Astrocyte of the spinal cord (primary cell): ENCODE measurements at places on chromosomes 13 and 19.

- DNase-seq: no peak
Measured at GRCh38 chr19:17931532-17932191, 1.2 kb upstream of the CCDC124 start.

DNA sequence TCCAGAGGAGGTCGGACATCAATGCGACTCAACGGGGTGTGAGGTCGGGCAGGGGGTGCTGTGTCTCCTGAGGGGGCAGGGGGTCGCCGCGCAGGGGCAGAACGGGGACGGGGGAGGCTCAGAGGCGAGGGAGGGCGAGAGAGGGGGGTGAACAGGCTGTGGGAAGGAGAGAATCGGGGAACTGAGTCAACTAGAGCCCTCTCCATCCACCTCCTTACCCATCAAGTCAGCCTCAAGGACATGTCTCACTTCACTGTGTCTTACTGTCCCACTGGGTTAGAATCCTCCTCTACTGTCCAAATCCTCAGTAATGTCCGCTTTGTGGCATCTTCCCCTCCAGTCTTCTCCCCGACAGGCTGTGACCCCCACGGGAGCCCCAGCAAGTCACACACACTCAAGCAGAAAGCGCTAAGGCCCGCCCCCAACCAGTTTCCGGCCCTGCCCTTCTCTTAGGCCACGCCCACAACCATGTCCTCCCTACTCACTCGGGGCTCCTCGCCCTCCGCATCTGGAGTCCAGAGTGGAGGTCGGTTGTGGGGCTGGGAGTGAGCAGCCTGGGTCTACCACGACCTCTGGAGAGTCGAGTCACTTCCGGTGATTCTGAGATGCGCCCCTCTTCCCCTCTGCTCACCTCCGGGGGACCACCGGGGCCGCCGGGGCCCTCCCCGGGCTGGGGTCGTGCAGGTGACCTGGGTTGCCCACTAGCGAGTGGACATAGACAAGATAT is 9.3 kb downstream of the PLEKHA4 start:
- DNase-seq: no peak

- DNase-seq: peak; percentile 3
Measured at GRCh38 chr13:70203661-70204229, 95.5 kb upstream of the KLHL1 start.

- DNase-seq: no peak
Measured at GRCh38 chr13:35765366-35765765, 288.9 kb upstream of the MAB21L1 start.

GRCh38 chr13:75803164-75803611 is 167.1 kb downstream of the LMO7 start:
- no peak for DNase-seq

- peak; percentile 61 for DNase-seq
Measured at GRCh38 chr13:49690133-49690994, 922 bp downstream of the EBPL start.

DNA sequence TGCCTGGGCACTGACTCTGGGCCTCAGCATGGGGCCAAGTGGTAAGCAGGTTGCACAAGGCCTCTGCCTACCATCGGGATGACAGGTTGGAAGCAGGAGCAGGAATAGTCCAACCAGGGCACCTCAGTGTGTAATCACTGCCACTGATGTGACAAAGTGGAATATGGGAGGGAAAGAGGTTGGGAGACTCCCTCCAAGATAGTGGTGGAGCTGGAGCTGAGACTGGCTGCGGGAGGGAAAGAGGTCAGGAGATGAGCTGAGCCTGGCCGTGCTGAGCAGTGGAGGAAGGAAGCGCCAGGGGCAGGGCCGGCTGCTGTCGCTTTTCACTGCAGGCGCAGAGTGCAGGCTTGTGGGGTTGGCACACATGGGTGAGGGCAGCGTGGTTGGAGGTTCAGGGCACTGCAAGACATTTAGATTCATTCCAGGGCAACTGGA is 6.8 kb downstream of the UPF3A start:
- no peak for DNase-seq

- DNase-seq: no peak
Measured at GRCh38 chr19:3976495-3977241, 5.8 kb upstream of the DAPK3 start.

GRCh38 chr13:94362411-94362909 is 117.0 kb downstream of the DCT start:
- peak; percentile 90 for DNase-seq

GRCh38 chr13:96299235-96299634 is 209.3 kb downstream of the HS6ST3 start:
- DNase-seq: no peak

DNA sequence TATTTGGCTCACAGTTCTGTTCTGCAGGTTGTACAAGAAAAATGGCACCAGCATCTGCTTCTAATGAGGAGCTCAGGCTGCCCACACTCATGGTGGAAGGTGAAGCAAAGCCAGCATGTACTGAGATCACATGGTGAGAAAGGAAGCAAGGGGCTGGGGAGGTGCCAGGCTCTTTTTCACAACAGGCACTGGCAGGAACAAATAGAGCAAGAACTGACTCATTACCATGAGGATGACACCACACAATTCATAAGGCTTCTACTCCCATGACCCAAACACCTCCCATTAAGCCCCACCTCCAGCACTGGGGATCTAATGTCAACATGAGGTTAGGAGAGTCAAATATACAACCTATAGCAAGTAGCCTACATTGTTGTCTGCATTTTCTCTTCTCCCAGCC is 522.6 kb downstream of the RFC3 start:
- DNase-seq: no peak

- no peak for DNase-seq
Measured at GRCh38 chr19:51664131-51664530, 17.5 kb upstream of the SIGLEC14 start.

- no peak for DNase-seq
Measured at GRCh38 chr13:39448834-39449233, 154.2 kb downstream of the LHFPL6 start.

GRCh38 chr19:16382775-16383543 is 58.3 kb downstream of the KLF2 start:
- DNase-seq: peak; percentile 86

DNA sequence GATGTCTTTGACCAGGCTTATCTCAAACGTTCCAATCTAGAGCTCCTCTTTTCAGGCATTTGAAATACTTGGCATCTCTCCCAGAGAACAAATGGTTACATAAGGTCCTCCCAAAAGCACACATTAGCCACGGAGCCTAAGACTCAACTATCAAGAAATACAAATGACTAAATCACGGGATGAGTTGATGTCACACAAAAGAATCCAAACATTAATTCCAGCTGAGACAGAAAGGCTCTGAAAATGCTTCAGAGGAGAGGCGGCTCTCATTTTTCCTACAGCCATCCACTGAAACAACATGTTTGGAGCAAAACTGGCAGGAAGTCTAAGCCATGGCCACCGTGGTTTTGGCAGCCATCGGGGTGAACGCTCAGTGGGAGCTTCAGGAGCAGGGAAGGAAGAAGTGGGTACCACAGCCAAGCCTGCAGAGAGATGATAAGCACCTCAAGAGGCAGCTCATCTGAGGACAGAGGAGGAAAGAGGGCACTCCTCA is 122.5 kb downstream of the STK24 start:
- peak; percentile 87 for DNase-seq

DNA sequence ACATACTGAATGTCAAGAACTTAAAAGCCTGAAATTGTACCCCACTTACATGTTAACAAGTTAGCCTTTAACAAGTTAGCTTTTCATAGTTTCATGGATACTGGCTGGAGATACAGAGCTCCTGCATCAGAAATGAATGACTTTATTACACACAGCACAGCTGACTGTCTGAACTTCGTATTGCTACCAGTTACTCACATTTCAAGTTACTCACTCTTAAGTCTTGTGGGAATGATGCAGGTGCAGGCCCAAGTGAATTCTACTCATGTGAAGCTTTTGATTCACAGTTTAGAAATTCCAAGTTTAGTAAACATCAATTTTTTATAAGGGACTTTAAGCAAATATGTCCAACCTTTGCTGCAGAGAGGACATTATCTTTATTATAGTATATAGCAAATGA is 762.2 kb upstream of the PRR20A start:
- no peak for DNase-seq

GRCh38 chr13:24328145-24328544 is 18.8 kb downstream of the C1QTNF9 start:
- DNase-seq: no peak

DNA sequence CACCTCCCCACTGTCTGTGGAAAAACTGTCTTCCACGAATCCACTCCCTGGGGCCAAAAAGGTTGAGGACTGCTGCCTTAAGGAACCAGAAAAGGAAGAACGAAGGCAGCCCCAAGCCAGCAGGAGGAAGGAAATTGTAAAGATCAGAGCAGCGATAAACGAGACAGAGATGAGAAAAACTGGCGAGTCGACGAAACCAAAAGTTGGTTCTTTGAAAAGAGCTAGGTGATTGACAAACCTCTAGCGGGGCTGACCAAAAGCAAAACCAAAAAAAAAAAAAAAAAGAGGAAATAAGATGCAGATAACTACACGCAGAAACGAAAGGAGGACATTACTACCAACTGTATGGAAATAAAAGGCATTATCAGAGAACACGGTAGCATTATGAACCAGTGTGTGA is 76.9 kb downstream of the GADD45B start:
- no peak for DNase-seq

DNA sequence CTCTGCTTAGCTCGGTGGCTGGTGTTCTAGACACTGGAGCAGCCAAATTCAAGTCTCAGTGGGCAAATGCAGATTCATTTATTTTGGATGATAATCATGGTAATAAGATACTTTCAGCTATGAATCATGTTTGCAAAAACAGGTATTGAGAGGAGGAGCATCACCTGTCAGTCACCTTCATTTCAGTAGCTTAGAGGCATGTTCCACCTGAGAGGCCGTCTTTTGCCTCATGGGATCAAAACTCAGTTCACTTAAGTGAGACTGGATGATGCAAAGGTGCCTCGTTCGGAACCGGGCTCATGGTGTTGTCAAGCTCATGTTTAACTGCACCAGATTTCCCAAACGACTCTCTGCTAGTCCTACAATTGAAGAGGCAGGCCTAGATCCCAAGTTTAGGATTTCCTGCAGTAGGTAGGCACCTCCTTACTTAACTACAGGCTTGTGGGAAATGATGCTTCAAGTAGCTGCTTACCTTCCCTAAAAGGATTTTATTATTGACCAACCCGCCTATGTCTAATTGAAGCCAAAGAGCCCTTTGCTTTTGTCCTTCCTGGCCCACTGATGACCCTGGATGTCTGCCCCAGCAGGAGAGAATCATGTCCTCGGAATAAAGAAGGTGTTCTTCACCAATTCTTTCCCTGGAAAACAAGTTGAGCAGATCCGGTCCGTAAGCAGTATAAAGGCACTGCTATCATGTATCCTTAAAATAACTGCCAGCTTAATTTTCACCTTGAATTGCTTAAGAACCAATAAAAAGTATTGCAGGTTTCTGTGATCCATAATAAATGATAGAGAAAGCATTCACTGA is 60.0 kb downstream of the ZAR1L start:
- DNase-seq: no peak

DNA sequence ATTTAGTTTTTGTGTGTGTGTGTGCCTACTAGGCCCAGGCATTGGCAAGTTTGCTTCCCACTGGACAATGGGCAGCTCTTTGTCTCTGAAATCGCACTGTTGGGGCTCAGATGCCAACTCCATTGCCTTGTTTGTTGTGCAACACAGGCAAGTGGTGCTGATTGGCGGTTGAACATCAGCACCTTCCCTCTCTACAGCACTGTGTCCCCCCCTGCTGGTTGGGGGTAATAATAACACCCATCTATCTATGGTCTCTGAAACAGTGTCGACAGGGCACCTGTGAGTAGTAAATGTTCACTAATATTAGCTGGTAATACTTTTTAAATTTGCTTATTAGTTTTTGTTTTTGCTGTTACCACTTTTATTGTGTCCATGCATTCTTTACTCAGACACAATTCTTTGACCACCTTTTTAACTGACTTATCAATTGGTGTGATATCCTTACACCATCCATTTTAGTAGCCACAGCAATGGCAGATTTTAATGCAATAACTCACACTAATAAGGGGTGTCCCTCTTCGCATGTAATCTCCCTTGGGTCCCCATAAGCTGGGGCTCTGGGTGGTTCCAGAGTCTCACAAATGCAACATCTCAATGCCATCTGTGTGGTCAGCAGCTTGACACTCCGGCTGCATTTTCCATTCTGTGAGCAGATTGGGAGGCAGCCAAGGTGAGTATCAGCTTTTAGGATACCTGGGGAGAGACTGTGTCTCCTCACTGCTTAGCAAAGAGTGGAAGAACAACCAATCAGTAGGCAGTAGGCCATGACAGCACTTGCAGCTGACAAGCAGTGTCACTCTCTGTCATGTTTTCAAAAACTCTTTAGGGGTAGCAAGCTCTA is 47.7 kb upstream of the UQCRFS1 start:
- no peak for DNase-seq

DNA sequence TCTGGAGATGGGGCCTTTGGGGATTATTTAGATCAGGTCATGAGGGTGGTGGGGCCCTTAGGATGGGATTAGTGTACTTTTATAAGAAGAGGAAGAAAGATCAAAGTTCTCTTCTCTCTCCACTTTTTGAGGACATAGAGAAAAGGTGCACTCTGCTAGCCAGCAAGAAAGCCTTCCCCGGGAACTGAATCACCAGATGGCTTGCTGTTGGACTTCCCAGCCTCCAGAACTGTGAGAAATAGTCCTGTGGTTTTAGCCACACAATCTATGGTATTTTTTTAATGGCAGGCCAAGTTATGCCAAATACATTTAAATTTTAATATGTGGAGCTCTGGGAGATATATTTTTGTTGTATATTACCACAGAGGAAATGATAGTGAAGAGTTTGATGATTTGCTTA is 385.8 kb downstream of the KLF12 start:
- DNase-seq: no peak

DNA sequence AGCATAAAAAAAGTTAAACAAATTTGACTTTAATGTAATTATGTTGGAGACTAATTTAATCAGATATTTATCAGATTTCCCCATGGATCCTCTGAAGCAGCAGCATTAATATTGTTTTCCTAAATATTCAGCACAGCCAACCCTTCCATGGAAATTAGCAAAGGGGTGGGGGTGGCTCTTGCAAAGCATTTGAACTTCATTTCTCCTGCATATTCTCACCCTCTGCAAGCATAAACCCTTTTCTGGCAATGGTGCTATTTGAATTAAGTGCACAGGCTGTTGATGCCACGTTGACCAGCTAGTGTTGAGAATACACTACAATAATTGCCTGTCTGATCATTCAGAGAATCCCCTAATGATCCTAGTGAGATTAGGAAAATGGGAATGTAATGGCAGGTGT is 488.1 kb upstream of the KLF12 start:
- DNase-seq: no peak

- no peak for DNase-seq
Measured at GRCh38 chr13:99251921-99252320, 6.3 kb downstream of the GPR18 start.

GRCh38 chr19:38095411-38096308 is 128.4 kb downstream of the DPF1 start:
- peak; percentile 71 for DNase-seq
